ENCODE measurements at places on chromosomes 16 and 17. TPM values are rescaled to one million over a fixed set of nuclear protein-coding genes. Genes with fewer than 3 reads are reported as not detected.

DNA sequence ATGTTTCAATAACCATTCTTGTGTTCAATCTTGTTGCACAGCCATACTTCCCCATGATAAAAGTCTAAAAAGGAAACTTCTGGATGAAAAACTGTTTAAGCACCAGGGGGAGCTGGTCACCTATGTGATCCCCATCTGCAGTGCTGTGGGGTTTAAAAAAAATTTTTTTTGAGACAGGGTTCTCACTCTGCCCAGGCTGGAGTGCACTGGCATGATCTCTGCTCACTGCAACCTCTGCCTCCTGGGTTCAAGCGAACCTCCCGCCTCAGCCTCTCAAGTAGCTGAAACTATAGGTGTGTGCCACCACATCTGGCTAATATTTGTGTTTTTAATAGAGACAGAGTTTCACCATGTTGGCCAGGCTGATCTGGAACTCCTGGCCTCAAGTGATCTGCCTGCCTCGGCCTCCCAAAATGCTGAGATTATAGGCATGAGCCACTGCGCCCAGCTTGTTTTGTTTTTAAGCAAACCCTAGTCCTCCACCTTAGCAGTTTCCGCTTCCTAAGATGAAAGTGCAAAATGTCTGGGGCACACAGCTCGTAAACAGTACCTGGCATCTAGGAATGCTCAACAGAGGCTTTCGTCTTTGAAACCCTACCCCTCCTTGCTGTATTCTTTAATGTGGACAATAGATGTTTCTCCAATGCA is 25.4 kb downstream of the DNAJA2 start:
- no peaks in the 10 kb centered on the region for H3K4me1 ChIP-seq
- no peaks in the 10 kb centered on the region for H3K36me3 ChIP-seq
- DNase-seq, result peak; percentile 56
- H3K4me3 ChIP-seq, result no peak overlapping the region
- H3K27ac ChIP-seq, result no peak overlapping the region
- H3K27me3 ChIP-seq, result no peaks in the 10 kb centered on the region

The CES1 gene
- total RNA-seq, result 0.34 TPM

GRCh38 chr17:3826191-3826590 is 19.9 kb downstream of the NCBP3 start:
- peaks cover 21% of the 10 kb centered on the region for H3K36me3 ChIP-seq
- H3K27ac ChIP-seq, result no peak overlapping the region
- H3K27me3 ChIP-seq, result no peaks in the 10 kb centered on the region
- no peaks in the 10 kb centered on the region for H3K4me1 ChIP-seq

- no peaks in the 10 kb centered on the region for H3K27me3 ChIP-seq
- H3K4me3 ChIP-seq, result no peak overlapping the region
- no peaks in the 10 kb centered on the region for H3K36me3 ChIP-seq
- no peak for DNase-seq
- peak overlapping the region; percentile 78 for H3K27ac ChIP-seq
Measured at GRCh38 chr16:8943966-8944759, 19.5 kb downstream of the USP7 start.

DNA sequence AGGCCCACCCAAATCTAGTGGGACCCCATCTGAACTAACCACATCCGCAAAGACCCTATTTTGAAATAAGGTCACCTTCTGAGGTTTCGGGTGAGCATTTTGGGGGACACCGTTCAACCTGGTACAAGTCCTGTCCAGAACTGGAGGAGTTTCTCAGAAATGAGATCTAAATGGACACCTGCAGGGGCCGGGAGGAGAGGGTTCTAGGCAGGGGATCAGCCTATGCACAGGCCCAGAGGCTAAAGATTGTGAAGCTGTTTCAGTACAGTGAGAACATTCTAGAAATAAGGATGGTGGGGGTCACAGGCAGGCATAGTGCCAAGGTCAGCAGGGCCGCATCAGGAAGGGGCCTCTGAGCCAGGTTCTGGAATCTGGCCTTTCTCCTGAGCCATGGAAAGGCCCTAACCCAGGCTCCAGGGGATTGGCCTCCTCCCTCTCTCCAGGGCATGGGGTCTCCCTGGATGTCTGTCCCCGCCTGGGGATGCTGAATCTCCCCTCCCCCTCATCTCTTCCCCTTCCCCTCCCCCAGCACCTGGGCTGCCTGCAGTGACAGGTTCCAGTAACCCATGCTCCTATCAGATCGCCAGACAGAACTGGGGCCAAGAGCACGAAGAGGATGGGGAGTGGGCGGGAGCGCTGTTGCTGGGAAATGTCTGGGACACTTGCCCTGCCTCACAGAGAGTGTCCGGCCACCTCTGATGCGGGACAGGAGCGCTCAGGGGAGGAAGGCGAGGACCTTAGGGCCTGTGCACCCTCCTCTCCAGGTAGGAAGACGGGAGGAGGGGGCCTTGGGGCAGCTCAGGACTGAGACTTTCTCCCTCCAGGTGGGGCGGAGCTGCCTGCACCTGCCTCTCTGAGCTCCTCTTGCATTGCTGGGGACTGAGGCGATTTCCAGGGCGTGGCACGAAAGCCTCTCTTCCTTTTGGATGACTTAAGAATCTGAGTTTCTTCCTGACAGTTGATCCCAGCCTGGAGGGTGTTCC is 321.4 kb upstream of the TNRC6C start:
- no peaks in the 10 kb centered on the region for H3K27me3 ChIP-seq
- no peak overlapping the region for H3K27ac ChIP-seq
- no peak overlapping the region for H3K4me3 ChIP-seq
- H3K36me3 ChIP-seq, result no peaks in the 10 kb centered on the region

Data from neural progenitor cell (in vitro differentiated cells).